ENCODE measurements at places on chromosomes 16 and 17.
A peak's percentile ranks its signal among the peaks of the same experiment; 100 is the strongest.

GRCh38 chr17:83194761-83195329 is 115.4 kb downstream of the METRNL start:
- DNase-seq = no peak

DNA sequence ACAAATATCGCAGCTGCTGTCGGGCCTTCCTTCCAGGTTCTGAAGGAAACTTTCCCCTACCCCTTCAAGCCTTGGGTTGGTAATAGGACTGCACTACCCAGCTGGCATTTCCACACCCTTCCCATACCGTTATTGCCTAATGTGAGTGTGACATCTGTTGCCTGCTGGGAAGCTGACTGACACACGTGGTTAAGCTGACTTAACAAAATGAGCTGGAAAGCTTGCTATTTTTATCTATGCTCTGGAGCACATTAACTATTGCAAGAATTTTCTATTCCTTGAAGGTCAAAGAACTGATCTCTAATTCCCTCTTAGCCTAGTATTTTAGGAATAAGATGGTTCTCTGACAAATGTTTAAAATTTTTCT is 79.5 kb downstream of the PMP22 start:
- DNase-seq = peak; percentile 55

- no peak for DNase-seq
These were observed 57.9 kb upstream of the CES5A start for GRCh38 chr16:55933038-55933437.

GRCh38 chr17:42843358-42843934 is 934 bp upstream of the AOC2 start:
- peak; percentile 26 for DNase-seq

DNA sequence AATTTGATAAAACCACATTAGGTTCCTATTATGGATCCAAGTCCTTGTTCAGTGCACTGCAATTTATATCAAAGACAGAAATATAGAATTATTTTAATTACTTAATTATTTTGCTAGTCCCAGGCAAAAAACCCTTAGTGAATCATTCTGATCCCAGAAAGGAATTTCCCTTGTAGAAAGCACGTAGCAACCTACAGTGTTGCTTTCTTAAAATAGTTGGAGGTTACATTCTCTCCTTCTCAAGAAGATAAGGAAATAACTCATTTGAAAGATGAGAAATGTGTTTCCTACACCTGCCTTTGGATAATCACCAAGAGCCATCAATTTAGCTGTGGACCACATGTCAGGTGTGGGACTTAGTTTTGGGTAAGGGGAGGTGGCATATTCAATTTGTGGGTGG is 434.9 kb downstream of the SHISA9 start:
- DNase-seq = no peak

- DNase-seq = no peak
These were observed 382.0 kb upstream of the DYNLRB2 start for GRCh38 chr16:80158766-80159165.

DNA sequence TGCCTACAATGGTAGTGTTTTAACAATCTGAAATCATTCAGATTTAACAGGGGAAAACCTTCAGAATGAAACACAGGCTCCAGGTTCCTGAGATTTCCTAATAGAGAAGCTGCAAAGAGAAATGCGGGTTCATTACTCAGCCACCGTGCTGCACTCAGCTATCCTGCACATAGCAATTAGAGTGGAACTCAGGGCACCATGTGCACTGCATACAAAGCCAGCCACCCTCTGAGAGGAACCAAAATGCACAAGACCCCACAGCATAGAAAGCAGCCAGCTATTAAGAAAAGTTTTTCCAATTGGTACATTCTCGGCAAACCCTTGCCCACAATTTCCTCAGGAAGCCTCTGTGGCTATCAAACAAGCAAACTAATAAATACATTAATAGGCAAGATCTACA is 37.4 kb downstream of the TOM1L2 start:
- no peak for DNase-seq

- no peak for DNase-seq
These were observed 61.6 kb downstream of the TNFRSF13B start for GRCh38 chr17:16910341-16910740.

GRCh38 chr17:55394357-55395021 is 27.1 kb downstream of the MMD start:
- DNase-seq = no peak

DNA sequence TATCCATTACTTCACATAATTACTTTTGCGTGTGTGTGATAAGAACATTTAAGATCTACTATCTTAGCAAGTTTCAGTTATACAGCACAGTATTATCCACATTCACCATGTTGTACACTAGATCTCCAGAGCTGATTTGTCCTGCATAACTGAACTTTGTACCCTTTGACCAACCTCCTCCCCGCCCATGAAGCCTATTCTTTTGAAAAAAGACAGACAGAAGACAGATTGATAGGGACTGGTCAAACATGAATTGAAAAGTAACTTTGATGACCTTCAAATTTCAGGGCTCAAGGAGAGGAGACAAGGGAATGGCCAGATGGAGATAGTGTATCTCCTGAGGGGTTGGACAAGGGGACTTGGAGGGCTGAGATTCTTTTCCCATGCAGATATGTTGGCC is 96.3 kb downstream of the CMC2 start:
- no peak for DNase-seq

DNA sequence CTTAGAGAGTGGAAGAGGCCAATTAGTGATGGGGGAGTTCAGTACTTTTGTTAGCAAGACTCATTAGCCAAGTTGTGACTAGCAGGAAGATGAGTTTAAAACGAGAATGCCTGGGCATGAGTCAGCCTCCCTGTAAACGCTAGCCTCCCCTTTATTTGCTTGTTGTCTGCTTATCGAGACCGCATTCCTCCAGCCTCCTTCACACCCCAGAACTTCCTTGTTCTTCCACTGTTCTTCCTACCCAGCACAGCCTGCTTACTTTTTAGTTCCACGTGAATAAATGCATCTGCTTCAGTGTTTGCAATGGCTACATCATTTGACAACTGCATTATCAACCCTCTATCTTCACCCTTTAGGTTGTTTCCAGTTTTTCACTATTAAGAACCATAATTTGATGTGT is 20.2 kb upstream of the OR3A1 start:
- DNase-seq = no peak

GRCh38 chr16:30762991-30763725 is 1.0 kb downstream of the RNF40 start:
- DNase-seq = no peak

DNA sequence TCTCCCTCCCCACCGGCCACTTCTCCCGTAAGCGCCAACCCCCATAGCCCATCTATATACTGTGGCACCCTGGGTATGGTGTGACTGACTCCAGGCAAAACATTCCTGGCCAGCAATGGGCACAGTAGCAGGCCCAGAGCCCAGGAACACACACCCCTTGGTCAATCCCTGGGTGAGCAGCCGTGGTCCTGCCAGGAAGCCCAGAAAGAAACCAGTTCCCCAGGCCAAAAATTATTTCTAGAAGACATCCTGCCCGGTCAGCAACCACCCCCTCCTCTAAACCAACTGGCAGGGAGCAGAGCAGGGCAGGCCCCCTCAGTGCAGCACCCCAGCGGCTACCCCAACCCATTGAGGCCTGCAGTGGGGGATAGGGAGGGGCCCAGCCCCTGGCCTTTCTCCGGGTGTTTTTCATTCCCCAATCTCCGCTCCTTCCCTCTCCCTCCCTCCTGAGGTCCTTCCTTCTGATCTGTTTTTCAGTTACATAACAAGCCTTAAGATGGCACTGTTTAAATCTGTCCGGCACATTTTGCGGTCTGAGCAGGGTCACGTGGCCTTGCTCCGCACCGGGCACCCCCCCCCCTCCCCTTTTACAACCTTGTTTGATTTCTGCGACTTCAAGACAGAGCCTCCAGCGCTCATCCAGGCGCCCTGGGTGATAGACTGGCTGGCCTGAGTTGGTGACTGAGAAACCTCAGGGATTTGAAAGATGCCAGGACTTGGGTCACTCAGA is 2.0 kb downstream of the NPTX1 start:
- no peak for DNase-seq

DNA sequence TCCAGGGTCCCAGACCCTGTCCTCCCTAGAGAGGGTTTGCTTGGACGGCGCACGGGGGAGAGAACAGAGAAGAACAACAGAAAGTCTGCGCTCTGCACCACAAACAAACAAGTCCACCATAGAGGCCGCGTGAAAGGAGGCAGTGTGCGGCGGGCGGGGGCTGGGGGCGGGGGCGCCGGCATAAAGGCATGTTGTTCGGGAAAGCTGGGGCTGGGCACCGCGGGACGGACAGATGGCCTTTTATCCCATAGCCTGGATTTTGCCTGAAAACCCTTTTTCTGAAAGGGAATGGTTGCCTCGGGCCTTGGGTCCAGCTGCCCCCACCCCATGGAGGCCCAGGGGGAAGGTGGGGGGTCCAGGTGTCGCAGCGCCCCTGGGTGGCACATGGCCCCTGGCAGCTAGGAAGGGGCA is 26.0 kb downstream of the FA2H start:
- DNase-seq = no peak

- no peak for DNase-seq
These were observed 10.1 kb upstream of the SLC16A5 start for GRCh38 chr17:75077496-75078283.
